Stimulated activated CD4-positive, alpha-beta T cell treated with anti-CD3 and anti-CD28 coated beads, Interleukin-4, amount 100 ng/mL, for 48 hours (primary cell): ENCODE measurements at places on chromosomes 3 and 15.

GRCh38 chr15:49696433-49696832 is 75.6 kb downstream of the DTWD1 start:
- no peak for DNase-seq

GRCh38 chr3:188722963-188723362 is 448.8 kb upstream of the TPRG1 start:
- DNase-seq = no peak

- DNase-seq = no peak
These were observed 9.2 kb upstream of the ATP8B4 start for GRCh38 chr15:50128266-50128665.

DNA sequence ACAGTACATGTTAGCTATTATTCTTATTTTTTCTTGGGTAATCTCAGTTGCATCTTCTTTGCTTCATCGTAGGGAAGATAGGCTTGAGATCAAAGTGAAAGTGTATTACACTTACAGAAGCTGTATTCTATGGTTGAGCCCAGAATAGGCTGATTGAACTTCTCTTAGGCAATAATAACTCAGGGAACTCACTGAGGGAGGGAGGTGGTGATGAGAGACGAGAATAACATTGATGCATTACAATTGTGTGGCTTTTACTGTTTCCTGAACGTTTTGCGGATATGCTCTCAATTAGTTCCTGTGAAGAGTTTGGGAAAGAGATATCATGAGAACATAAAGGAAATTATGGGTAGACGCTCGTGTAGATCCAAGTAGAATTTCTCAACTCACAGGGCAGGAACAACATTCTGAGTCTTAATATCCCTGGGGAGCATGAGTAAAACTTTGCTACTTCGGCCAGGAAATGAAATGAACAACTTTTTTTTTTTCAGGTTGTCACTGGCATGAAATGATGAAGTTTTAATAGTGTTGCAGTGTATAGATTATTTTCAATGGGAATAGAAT is 302.2 kb downstream of the TUSC7 start:
- DNase-seq = no peak

GRCh38 chr15:58980351-58980939 is 7.0 kb upstream of the RNF111 start:
- no peak for DNase-seq

- DNase-seq = no peak
These were observed 7.2 kb upstream of the PPM1L start for GRCh38 chr3:160748787-160749186.

DNA sequence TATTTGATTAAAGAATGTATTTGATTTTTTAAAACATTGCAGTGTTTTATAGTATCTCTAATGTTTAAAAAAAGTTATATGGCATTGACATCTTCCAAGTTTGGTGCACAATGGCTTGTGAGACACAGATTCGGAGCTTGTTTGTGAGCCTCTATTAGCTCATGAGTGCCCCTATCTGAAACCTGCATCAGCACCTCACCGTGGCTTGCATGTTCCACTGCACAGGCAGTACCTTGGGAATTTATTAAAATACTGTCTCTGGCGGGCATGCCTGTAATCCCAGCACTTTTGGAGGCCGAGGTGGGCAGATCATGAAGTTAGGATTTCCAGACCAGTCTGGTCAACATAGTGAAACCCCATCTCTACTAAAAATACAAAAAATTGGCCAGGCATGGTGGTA is 6.8 kb upstream of the RTP2 start:
- no peak for DNase-seq

DNA sequence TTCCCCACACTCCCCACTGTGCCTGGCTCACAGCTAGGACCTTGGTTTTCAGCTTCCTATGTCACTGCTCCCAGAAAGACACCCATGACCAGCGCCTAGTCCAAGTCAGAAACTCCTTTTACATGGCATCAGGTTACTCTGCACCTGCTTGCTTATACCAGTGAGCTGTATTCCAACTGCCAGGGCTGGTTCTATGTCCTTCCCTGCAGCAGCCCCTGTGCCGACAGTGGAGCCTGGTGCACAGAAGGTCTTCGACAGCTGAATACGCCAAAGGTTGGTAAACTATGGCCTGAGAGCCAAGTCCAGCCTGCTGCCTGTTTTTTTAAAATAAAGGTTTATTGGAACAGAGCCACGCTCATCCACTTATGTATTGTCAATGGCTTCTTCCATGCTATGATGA is 102.5 kb downstream of the IQSEC1 start:
- DNase-seq = no peak

- no peak for DNase-seq
These were observed 19.8 kb upstream of the RAD18 start for GRCh38 chr3:8983026-8983425.

DNA sequence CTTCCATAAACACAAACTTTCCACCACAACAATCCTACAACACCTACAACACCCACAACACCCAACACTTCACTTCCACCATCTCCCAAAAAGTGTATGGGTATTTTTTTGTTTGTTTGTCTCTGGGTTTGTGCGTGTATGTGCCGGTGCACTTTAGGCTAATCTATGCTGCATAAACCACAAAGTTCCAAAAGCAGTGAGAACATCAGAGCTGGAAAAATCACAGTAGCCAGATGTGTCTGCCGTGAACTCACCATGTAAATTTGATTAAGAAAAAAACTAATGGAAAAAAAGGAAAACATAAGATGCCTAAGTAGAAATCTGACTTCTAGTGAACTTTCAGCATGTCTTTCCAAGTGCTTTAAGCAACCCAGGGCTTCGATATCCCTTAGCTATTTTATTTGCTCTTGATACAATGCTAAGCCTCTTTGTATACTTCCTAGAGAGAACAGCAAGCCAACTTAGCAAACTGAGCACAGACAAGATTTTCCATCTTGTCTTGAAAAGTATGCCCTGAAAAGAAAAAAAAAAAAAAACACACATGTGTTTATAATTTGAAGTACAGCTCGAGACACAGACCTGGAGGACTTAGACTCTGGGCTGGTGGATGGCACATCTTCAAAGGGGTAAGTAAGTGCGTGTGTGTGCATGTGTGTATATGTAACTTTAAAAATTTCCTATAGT is 91.4 kb downstream of the WWTR1 start:
- no peak for DNase-seq

- no peak for DNase-seq
These were observed 854.1 kb downstream of the NAALADL2 start for GRCh38 chr3:175713268-175713667.

DNA sequence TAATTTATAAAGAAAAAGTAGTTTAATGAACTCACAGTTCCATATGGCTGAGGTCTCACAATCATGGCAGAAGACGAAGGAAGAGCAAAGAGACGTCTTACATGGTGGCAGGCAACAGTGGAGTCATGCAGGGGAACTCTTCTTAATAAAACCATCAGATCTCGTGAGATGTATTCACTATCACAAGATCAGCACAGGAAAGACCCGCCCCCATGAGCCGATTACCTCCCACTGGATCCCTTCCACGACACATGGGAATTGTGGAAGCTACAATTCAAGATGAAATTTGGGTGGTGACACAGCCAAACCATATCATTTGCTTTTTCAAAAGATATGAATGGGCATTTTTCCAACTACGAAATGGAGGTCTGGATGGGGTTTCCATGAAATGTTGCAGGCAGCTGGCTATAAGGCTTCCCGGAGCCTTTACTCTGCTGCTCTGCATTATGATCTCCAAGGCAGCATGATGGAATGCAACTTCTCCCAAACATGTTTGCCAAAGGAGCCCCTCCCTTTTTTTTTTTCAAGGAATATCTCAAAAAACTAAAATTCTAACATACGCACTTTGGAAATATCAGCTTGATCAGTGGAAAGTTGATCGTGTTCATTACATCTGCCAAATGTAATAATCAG is 189.7 kb downstream of the MEX3B start:
- DNase-seq = no peak

DNA sequence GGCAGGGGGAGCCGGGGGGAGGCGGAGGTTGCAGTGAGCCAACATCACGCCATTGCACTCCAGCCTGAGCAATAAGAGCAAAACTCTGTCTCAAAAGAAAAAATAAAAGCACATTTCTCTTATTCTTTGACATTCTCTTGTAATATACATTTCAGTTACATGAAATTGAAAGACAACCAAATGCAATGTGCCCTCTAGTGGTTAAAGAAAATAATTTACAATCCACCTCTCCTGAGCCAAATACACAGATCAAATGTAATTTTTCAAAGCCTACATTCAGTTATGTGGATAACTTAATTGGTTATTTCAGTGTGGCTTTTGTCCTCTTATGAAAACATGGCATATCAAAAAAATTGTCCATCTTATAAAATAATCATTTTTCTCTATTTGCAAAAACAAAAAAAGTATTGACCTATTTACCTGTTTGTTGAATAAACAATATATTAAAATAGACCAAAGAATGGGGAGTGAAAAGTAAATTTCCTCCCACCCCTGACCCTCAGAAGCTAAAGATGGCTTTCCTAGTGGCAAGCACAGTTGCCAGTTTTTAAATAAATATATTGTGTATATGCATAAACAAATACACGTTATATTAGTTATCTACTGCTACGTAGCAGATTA is 14.2 kb upstream of the U2SURP start:
- no peak for DNase-seq

DNA sequence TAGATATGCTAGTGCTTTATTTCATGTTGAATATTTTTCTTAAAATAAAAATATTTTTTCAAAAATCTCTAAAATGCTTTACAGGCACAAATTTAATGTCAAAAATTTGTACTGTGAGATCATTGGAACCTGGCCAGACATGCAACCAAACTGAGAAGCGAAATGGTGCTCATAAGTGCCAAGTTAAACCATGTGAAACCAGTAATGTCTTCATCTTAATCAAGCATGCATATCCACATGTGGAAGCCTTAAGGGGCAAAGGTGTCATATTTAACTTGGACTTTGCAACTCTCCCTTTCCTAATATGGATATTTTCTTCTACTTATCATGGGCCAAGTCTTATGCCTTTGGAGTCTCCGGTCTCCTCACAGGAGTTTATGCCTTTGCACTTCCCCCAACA is 208.9 kb upstream of the COL8A1 start:
- DNase-seq = no peak

DNA sequence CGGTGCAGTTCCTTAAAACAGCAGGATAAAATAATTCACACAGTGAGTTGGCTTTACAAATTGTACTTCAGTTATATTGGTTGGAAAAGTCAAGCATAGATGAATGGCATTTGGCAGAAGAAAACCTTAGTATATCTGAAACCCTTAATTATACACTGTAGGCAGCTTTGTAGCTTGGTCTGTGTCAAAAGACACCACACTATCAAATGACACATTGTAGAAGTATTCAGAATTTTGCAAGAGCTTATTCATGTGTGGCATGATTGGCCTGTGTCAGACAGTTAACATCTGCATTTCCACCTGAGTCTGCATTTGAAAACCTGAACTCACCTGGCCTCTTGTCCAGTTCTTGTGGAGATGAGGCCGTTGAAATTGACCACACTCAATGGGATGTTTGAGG is 13.8 kb downstream of the TMEM266 start:
- no peak for DNase-seq

- no peak for DNase-seq
These were observed 99.6 kb downstream of the ABI3BP start for GRCh38 chr3:100893590-100893989.

DNA sequence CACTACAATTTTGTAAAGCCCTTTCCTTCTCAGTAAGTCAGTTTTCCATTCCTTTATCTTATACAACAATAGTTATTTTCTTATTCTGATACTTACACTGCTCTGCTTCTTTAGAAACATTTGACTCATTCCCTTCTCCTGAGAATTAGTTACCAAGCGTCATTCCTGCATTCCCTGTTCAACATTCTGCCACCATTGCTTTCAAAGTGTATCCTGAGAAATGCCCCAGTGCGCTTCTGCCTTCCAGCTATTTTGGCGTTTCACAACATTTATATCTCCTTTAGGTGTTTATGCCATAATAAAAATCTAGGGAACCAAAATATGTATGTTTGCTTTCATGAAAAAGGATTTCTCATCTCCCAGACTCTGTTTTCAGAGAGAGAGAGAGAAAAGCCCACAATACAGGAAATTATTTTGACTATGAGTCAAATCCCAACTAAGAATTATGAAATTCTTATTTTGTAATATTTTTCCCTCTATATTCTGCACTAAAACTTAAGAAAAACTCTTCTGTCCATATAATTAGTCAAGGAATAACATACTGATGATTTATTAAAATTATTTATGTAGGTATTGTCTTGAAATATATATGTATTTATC is 118.2 kb upstream of the RAP2B start:
- DNase-seq = no peak

DNA sequence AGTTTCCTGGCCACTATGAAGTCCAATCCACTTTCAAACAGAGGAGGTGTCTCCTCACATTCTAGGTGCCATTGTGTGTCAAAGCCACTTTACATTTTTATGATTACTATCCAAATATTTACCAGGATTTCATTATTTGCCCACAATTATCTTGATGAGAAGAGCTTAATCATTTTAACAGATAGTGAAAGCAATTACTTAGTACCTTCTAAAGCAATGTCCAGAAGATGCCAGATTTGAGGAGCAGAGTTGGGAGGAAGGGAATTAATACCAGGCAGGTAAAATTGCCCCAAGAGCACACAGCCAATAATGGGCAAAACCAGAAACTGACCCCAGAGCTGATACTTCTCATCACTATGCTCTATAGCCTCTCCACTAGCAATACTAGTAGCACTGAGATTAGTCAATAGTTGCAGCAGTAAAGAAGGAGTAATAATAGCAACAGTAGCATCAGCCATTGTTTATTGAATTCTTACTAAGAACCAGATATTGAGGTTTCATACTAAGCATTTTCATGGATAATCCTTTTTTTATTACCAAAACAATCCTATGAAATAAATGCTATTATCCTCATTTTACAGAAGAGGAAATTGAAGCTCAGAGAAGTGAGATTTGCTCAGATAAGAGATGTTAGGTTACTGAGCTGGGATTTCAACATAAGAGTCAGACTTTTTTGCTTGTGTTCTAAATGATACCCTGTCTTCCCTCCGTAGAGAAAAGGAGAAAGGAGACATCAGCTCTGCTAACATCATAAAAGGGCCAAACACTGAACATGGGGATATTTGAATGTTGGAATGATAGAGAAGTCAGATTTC is 509.3 kb upstream of the CFAP20DC start:
- DNase-seq = no peak

DNA sequence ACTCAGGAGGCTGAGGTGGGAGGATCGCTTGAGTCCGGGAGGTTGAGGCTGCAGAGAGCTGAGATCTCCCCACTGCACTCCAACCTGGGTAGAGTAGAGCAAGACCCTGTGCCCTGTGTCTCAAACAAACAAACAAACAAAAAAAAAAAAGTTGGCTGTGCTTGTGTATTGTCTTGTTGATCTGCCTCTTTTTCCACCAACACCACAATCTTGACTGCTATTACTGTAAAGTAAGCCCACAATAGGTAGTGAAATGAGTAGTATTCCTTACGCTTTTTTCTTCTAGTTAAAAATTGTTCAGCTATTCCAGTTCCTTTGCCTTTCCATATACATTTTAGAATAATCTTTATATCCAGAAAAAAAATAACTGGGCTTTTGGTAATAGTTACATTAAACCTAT is 35.5 kb downstream of the PTH1R start:
- no peak for DNase-seq
